Stimulated activated CD8-positive, alpha-beta memory T cell treated with anti-CD3 and anti-CD28 coated beads, Interleukin-15, amount 100 ng/mL, for 1 hour (primary cell): ENCODE measurements at places on chromosomes 4 and X.

DNA sequence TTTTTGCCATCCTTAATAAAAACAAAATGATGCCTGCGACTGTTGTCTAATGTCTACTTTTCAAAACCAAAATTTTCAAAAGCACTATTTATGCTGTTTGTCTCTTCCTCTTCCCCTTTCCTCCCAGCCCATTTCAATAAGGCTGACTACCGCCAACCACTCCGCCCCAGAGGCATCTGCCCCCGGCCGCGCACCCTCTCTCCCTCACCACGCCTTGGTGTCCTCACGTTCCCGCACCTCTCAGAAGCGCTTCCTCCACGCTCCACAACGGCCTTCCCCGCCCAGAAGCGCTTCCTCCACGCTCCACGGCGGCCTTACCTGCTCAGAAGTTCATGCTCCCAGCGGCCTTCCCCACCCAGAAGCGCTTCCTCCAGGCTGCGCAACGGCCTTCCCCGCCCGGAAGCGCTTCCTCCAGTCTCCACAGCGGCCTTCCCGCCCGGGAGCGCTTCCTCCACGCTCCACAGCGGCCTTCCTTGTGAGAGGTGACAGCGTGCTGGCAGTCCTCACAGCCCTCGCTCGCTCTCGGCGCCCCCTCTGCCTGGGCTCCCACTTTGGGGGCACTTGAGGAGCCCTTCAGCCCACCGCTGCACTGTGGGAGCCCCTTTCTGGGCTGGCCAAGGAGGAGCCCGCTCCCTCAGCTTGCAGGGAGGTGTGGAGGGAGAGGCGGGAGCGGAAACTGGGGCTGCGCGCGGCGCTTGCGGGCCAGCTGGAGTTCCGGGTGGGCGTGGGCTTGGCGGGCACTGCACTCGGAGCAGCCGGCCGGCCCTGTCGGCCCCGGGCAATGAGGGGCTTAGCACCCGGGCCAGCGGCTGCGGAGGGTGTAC, 490.4 kb upstream of the ZFP42 start:
- no peak for DNase-seq

- no peak for DNase-seq
These were observed 10.4 kb upstream of the G3BP2 start for GRCh38 chr4:75683482-75684155.

GRCh38 chrX:11351375-11352295, 58.4 kb downstream of the AMELX start:
- DNase-seq = no peak

- no peak for DNase-seq
These were observed 32.7 kb downstream of the TMA16 start for GRCh38 chr4:163527172-163527571.

DNA sequence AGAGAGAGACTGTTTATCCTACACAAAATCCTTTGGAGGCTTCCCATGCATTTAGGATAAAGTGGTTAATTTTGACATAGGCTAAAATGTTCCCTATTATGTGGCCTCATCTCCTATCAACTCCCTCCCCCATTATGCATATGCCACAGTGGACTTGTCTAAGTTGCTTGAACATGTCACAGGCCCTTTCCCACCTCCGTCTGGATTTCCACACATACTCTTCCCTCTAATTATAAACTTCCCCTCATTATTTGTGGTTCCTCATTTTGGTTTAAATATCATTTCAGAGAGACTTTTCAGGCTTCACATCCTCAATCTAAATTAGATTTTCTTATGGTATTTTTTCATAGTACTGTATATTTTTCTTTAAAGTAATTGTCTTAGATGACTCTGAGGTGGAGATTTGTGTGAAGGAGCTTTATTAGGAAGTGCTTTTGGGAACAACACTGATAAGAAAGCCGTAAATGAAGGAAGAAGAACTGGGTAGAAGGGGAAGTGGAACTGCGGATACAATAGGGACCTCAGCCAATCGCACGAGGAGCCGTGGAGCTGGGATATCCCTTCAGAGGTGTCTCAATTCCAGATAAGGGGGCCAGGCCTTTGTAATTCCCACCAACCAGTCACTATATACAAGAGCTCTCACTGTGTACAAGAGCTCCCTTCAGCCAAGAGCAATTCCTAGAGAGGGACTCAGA, 7.9 kb downstream of the C4orf17 start:
- DNase-seq = no peak

GRCh38 chrX:43702660-43703059, 46.6 kb downstream of the MAOA start:
- no peak for DNase-seq

DNA sequence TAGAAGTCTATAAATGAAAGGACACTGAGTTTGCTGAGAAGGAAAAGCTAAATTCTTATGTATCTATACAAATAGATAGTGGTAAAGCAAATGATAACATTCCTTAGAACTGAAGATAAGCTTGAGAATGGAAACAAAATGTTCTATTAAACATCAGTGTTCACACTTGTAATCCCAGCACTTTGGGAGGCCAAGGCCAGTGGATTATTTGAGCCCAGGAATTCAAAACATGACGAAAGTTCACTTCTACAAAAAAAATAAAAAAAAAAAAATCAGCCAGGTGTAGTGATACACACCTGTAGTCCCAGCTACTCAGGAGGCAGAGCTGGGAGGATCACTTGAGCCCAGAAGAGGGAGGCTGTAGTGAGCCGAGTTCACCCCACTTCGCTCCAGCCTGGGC, 199.8 kb downstream of the COMMD8 start:
- DNase-seq = no peak

GRCh38 chrX:103464072-103464773, 55.1 kb downstream of the RAB40A start:
- DNase-seq = no peak
